K562 (cell line): ENCODE measurements at places on chromosomes 12 and 14.

DNA sequence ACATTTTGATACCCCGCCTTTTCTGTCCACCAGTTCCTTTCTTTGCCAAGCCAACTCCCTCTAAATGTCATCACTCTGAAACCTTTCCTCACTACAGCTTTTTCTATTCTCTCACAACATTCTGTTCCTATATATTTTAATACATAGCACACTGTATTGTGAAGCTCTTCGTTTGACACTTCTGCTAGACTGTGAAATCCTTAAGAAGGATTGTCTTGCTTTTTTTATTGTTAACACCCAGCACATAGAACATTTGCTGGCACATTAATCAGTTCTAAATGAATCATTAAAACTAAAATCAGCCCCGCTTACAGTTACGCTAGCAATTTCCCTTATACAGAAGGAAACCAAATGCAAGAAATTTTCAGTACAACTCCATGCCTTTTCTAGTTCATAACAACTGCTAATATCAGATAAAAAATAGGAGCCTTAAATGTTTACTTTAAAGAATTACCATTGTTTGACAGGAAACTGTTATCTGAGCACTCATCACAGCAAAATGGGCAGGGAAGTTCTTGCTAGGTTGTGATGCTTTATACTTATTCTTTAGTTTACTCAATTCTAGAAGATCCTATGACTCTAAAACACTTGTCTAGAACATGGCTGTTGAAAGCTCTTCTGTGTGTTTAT is 93.5 kb downstream of the PPP1R12A start:
- DNase-seq: no peak

GRCh38 chr12:18296201-18296908 is 35.0 kb downstream of the PIK3C2G start:
- no peak for DNase-seq

DNA sequence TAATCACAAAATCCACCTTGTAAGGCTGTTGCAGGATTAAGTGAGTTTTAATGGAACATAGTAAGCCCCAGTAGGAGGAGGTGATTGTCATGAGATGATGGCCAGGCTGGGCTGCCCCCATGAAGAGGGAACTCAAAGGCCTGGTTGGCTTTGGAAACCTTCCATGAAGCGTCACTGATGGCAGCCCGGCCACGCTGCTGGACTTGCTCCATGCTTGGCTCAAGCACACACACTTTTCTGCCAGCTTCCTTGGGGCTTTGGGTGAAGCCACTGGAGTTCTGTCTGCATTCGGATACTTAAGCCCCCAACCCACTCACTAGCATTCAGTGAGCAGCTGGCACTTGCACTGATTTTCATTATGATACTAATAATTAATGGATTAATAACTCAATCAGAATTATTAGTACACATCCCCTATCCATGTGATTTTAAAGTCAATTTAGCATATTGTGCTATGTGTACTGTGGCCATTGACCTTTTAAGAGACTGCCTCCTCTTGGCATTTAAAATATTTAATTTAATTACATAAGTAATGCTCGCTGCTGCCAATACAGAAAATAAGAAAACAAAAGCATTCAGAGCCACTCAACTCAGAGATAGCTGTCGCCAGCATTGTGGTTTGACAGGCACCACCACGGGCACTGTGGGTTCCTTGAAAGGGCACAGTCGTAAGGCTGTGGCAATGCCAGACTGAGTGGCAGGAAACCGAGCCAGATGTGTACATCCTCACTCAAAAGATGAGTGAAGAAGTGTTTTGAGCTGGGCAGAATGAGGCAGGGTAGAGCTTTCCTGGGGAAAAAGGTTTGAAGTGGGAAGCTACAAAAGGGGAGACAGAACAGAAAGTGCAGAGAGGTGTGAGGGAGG is 15.9 kb downstream of the KRT85 start:
- no peak for DNase-seq

GRCh38 chr12:30630076-30630978 is 65.3 kb downstream of the IPO8 start:
- DNase-seq: no peak

DNA sequence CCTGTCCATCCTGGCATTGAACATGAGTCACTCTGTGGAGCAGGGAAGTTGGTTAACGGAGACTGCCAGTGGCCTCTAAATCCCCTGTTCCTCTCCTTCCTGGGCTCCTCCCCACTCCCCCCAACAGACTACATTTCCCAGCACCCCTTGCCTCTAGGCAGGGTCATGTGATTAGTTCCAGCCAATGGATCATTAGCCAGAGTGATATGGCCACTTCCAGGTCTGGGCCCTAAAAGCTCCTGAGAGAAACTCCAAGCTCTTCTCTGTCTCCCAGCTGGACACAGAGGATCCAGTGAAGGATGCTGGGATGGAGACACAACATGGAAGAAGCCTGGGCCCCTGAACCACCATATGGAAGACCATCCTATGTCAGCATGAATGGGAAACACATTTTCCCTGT is 54.4 kb upstream of the RFLNA start:
- DNase-seq: peak; percentile 86

GRCh38 chr12:125272383-125272933 is 207.2 kb downstream of the AACS start:
- DNase-seq: no peak

- no peak for DNase-seq
Observed at GRCh38 chr14:35387219-35387618, 17.3 kb downstream of the NFKBIA start.

GRCh38 chr12:14481201-14481600 is 86.5 kb downstream of the PLBD1 start:
- DNase-seq: no peak

- DNase-seq: no peak
Observed at GRCh38 chr14:90703841-90704737, 112.1 kb downstream of the TTC7B start.

GRCh38 chr14:30063746-30064145 is 136.1 kb upstream of the PRKD1 start:
- DNase-seq: no peak

GRCh38 chr14:83816761-83817160 is 1713.2 kb upstream of the FLRT2 start:
- no peak for DNase-seq

DNA sequence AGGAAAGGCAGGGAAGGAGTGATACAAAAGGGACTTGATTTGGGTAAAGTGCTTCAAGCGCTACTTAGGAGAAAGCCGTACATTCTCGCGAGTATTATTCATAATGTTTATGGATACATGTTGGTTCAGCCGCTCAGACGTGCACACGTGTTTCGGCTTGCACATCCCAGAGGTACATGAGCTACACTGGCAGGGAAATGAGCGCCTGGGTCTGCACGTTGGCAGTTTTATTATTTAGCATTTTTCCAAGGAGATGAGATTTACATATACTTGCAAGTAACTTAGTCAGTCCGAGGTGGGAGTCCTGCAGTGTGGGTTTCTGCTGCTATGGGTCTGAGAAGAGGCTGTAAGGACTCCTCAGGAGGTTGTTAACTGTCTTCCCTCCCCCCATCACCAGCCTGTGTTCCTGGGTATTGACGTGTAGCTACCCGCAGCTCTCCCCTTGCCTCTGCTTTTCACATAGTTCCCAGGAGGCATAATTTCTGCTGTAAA is 1.5 kb downstream of the PRKCH start:
- DNase-seq: no peak

- DNase-seq: no peak
Observed at GRCh38 chr12:71057330-71057729, 100.5 kb downstream of the TSPAN8 start.

DNA sequence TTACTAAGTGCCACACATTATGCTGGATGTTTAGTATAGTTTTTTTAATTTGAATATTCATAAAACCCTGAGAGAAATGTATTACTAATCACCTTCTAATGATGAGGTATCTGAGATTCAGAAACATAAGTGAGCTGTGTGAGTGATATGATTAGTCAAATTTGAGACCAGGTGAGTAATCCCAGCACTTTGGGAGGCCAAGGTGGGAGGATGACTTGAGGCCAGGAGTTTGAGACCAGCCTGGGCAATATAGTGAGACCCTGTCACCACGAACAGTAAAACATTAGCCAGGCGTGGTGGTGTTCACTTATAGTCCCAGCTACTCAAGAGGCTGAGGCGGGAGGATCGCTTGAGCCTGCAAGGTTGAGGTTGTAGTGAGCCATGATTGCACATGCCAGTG is 438.4 kb downstream of the RAD51B start:
- no peak for DNase-seq

DNA sequence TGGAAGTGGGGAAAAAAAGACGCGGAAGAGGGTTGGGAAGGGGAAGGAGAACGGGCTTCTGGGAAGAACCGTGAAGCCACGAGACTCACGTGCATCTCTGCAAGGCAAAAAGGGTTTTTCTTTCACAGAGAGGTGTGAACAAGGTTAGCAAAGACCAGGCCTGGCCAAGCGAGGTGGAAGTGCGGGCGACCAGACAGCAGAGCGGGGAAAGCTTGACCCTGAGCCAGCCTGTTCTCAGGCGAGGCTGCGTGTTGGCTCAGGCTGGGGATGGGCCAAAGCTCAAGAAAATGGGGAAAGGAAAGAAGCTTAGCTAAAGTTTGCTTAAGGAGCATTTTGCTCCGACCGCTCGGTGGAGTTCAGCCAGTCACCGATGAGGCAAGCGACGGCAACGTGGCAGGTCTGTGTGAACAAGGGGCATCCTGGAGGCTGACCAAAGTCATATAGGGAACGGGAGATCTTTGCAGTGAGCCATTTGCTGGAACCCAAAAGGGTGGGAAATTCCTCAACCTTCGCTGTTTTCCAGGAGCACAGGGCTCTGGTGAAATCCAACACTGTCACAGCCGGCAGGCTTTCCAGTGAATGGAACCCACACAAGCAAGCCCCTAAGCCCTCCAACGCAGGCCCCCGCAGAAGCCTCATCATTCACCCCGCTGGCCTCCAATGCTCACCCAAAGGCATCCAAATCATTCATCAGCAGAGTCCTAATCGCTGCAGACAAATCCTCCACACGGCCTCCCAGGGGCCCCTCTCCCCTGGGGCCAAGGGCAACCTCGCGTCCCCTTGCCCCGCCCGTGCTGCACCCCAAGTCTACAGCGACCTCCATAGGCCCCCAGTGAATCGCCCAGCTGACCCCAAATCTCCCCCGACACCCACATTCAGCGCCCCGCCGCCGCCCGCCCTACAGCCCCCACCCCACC is 754 bp downstream of the ZNF605 start:
- no peak for DNase-seq

GRCh38 chr14:49905989-49906388 is 13.1 kb downstream of the ARF6 start:
- DNase-seq: no peak

GRCh38 chr14:30678926-30679431 is 56.9 kb downstream of the SCFD1 start:
- no peak for DNase-seq

GRCh38 chr14:20617138-20618003 is 24.1 kb downstream of the OR6S1 start:
- DNase-seq: no peak

DNA sequence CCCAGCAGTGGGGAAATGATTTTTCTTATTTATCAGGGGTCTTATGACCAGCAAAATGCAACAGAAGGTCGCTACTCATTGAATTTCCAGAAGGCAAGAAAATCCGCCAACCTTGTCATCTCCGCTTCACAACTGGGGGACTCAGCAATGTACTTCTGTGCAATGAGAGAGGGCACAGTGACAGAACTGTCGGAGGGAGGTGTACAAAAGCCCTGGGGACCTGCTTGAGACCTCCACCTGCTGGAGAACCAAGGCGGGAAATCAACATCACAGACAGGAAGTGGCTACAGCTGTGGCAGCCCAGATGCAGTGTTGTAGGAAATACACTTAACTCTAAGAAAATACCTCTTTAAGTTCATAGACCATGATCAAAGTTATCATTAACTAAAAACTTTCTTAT is 250.9 kb upstream of the OR4E1 start:
- DNase-seq: no peak

- no peak for DNase-seq
Observed at GRCh38 chr12:23049180-23049579, 424.2 kb downstream of the ETNK1 start.

- no peak for DNase-seq
Observed at GRCh38 chr12:27905285-27906126, 67.0 kb downstream of the PTHLH start.

GRCh38 chr12:12704593-12705230 is 8.7 kb upstream of the GPR19 start:
- peak; percentile 76 for DNase-seq

- no peak for DNase-seq
Observed at GRCh38 chr12:126847005-126847629, 1419.9 kb upstream of the TMEM132C start.

DNA sequence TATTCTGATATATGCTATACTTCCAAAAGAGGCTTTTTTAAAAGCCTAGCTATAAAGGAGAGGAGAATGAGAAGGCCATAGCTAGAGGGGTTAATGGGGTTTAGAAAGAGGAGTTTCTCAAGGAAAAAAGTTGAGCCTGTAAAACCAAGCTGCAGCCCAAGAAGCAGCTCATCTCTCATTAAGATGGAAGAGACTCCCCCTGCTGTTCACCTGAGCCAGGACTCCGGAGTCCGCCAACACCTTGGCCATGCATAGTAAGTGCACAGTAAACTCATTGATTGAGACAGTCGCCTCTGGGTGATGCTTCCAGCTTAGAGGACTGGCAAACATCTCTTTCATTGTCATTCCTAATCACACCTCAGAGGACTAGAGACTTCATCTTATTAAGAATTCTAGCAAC is 46.2 kb downstream of the ANO2 start:
- DNase-seq: no peak

- DNase-seq: peak; percentile 80
Observed at GRCh38 chr12:109020796-109021380, at the start of gene SVOP. Gene SVOP (minus strand): TSS chr12:109021068. CDS start chr12:109020868, 200 bp downstream.

DNA sequence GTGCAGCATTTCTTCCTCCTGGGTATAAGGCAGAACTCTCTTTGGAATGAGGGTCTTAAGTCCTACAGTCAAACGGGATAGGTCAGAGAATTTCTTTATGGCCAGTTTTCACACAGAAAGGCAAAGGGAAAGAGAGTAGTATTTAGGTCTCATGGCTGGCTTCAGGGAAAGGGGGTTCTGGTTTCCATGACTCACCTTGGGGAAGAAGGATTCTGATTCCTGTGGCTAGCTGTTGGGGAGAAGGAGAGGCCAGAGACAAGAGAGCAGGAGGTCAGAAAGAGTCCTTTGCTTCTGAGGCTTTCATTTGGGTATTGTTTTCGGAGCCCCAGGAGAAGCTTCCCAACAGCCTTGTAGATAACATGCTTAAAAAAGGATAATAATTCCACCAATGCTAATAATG is 332.5 kb downstream of the NPAS3 start:
- no peak for DNase-seq

- DNase-seq: no peak
Observed at GRCh38 chr14:51458563-51458955, 193.2 kb upstream of the FRMD6 start.

DNA sequence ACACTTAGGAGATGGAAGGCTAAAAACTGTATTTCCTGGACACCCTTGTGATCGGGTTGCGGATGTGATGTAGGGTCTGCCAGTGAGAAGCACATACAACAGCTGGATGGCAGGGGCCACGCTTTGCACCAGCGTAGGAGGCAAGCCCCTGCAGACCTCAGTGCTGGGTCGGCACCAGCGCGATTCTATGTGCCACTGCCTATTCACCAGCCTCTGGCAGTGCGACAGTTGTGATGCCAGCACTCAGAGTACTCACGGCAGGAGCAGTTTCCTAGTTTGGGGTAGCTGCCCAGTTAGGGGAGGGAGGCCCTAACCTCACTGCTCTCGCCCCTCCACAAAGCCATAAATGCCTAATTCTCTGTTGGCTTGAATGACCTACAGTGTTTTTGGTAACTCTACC is 31.6 kb downstream of the SPTLC2 start:
- DNase-seq: no peak
